Activated CD4-positive, alpha-beta T cell treated with anti-CD3 and anti-CD28 coated beads, Interleukin-2, amount 10 ng/mL, durations not matched to agents 24 days and 14 days (primary cell): ENCODE measurements at places on chromosomes 1 and 21. TPM values are rescaled to one million over a fixed set of nuclear protein-coding genes. Genes with fewer than 3 reads are reported as not detected.

DNA sequence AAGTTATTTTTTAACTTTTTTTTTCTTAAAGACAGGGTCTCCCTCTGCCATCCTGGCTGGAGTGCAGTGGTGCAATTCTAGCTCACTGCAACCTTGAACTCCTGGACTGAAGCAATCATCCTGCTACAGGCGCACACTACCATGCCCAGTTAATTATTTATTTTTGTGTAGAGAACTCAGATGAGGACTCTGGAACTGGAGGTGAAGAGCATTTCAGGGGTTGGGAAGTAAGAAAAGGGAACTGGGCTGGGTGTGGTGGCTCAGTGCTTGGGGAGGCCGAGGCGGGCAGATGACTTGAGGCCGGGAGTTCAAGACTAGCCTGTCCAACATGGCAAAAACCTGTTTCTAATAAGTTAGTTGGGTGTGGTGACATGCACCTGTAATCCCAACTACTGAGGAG lies 28.9 kb downstream of the SLC35F3 start:
- no peaks in the 10 kb centered on the region for H3K27me3 ChIP-seq
- no peak for DNase-seq
- no peak overlapping the region for H3K4me3 ChIP-seq
- H3K27ac ChIP-seq = no peak overlapping the region

- no peaks in the 10 kb centered on the region for H3K4me1 ChIP-seq
- H3K27ac ChIP-seq = no peak overlapping the region
- no peaks in the 10 kb centered on the region for H3K36me3 ChIP-seq
- no peaks in the 10 kb centered on the region for H3K27me3 ChIP-seq
Measured at GRCh38 chr21:46125846-46126301, 28.0 kb downstream of the COL6A2 start.

The CYP4X1 gene
- total RNA-seq = not detected in 2 replicates

The UBASH3A gene
- 61.4 and 65.7 TPM in 2 replicates for total RNA-seq

The HENMT1 gene
- total RNA-seq = 17.5 and 17.7 TPM in 2 replicates
